NCI-H187 treated with DMSO at 0.1 percent for 48 hours (cell line): ENCODE measurements at places on chromosomes 12 and 14.

DNA sequence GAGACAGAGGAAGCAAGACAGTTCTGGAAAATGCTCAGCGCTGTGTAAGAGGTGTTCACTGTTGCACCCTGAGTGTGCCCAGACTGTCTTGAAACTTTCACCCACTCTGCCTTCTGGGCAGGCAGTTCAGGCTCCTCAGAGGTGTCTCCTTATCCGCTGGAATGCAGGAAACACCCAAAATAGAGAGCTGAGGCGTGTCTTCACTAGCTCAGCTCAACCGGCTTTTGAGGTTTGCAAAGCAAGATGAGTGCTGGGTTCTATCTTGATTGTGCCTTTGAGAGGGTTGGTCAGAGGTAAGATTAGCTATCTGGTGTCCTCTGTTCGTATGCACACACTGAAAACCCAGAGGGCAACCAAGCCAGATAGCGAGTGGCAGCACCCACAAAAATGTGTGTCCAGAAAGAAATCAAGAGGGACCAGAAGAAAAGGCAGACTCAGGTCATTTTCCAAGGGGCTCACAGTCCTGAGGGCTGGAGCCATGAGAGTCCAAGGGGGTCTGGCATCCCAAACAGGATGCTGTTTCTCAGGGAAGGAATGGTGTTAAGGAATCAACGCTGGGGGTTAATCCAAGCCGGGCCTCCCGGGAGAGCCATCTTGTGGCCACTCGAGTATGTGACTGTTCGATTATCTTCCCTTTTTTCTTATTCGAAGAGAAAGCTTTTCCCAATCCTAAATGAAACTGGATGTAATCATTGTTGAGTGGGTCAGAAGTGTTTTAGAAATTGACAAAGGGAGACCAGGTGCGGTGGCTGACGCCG, 47.1 kb downstream of the TBX3 start:
- no peak for DNase-seq

- DNase-seq, result no peak
These were observed 149.2 kb upstream of the SYT10 start for GRCh38 chr12:33588725-33589405.

- DNase-seq, result no peak
These were observed 5.2 kb downstream of the LRRIQ1 start for GRCh38 chr12:85041395-85041794.

DNA sequence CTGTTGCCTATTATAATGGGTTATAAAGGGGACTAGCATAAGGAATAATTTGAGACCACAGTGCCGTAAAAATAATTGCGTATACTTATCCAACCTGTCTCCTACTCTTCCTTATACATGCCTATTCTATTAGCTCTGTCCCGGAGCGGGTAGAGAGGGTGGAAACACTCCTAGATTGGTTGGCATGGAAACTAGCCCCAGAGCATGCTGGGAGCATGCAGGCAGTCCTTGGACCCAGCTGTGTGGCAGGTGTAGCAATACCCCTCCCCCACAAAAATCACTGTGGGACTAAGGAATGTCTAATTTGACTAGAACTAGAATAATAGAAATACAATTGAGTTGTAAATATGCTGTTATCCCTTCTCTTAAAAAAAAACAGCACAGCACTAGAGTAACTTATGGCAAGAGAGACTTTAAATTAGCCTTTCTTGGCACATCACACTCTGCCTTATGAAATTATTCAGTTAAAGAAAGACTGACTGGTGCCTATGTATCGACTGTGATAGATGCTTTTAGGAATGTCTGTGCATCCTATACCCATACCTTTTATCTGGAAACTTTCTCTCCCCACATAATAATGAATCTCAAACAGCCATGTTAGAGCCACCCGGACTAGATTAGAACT, 244.0 kb upstream of the DAAM1 start:
- DNase-seq, result peak; percentile 69

- no peak for DNase-seq
These were observed 379.8 kb downstream of the MED13L start for GRCh38 chr12:115897729-115898128.

DNA sequence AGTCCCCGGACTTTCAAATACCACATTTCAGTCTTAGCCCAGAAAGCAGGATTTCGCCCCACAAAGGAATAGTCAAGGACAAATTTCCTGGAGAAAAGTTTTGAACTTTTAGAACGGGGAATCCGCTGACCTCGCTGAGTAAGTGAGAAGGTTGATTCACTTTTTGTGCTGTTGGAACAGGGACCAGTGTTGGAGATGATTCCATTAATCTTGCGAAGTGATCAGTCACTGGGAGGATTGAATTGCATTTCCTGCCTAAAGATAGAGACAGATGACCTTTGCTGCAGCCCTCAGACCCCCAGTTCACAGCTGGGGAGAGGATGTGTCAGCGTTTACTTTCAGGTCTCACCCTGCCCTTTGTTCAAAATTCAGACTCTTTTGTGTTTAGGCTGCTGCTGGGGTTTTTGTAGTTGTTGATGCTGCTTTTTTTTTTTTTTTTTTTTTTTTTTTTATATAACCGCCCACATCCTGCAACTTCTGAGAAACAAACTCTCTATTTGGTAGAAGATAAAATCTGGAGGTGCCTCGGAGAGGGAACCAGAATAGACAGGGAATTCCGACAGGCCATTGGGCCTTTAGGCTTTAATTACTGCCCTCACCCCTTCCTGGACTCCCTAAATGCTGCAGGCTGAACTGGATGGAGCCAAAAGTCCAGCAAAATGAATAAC, 9.8 kb upstream of the KDM2B start:
- no peak for DNase-seq
